ENCODE measurements at places on chromosomes 12 and 14. TPM values are rescaled to one million over a fixed set of nuclear protein-coding genes. Genes with fewer than 3 reads are reported as not detected.
A peak's percentile ranks its signal among the peaks of the same experiment; 100 is the strongest.

Gene CMKLR1
- 45.3 TPM for total RNA-seq

DNA sequence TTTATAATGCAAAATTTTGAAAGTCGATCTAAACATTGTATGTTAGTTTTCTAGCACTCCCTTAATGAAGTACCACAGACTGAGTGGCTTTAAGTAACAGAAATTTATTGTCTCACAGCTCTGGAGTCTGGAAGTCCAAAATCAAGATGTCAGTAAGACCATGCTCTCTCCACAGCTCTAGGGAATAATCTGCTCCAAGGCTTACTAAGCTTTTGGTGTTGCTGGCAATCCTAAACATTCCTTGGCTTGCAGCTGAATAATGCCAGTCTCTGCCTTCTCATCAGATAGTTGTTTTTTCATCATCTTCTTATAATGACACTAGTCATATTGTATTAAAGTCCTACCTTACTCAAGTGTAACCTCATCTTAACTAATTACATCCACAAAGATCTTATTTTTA is 102.2 kb downstream of the RASSF9 start:
- H3K27ac ChIP-seq: no peak overlapping the region
- DNase-seq: no peak
- H3K4me1 ChIP-seq: no peaks in the 10 kb centered on the region
- H3K36me3 ChIP-seq: no peaks in the 10 kb centered on the region
- H3K4me3 ChIP-seq: no peak overlapping the region
- no peaks in the 10 kb centered on the region for H3K27me3 ChIP-seq

Gene SERPINA12
- not detected for total RNA-seq

Gene TUBA1B
- total RNA-seq: 1,333 TPM

- DNase-seq: no peak
- H3K27ac ChIP-seq: no peak overlapping the region
- H3K27me3 ChIP-seq: no peaks in the 10 kb centered on the region
- no peaks in the 10 kb centered on the region for H3K4me1 ChIP-seq
Measured at GRCh38 chr14:100620255-100621100, 33.3 kb upstream of the BEGAIN start.

DNA sequence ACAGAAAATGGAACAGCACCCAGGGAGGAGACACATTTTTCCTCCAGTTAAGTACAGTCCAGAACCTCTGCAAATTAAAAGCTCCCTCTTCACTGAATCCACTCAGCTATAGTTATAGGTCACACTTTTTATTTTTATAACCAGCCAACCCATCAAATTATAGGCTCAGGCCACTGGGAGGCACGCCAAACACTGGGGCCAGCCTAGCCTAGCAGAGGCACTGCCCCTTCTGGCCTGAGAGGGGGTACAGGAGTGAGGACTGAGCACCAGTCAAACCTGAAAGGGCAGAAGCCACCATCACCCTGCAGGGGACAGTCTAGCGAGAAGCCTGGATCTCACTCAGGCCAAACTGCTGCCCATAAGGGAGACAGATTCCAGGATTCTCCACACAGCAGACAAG is 19.3 kb downstream of the FMNL3 start:
- no peak overlapping the region for H3K27ac ChIP-seq
- no peaks in the 10 kb centered on the region for H3K4me1 ChIP-seq
- H3K4me3 ChIP-seq: no peak overlapping the region
- H3K36me3 ChIP-seq: no peaks in the 10 kb centered on the region
- no peak for DNase-seq

GRCh38 chr12:122076743-122077495 is 1.6 kb upstream of the MLXIP start:
- no peak for DNase-seq
- no peaks in the 10 kb centered on the region for H3K27me3 ChIP-seq
- H3K4me3 ChIP-seq: no peak overlapping the region
- H3K4me1 ChIP-seq: peaks cover 6% of the 10 kb centered on the region
- no peak overlapping the region for H3K27ac ChIP-seq
- H3K36me3 ChIP-seq: no peaks in the 10 kb centered on the region

- peaks cover 18% of the 10 kb centered on the region for H3K27me3 ChIP-seq
- DNase-seq: no peak
- H3K27ac ChIP-seq: no peak overlapping the region
- peak overlapping the region; percentile 53 for H3K4me3 ChIP-seq
- no peaks in the 10 kb centered on the region for H3K36me3 ChIP-seq
Measured at GRCh38 chr12:64825143-64826021, 935 bp downstream of the TBC1D30 start.

Gene AGAP2
- 11.5 TPM for total RNA-seq

GRCh38 chr14:79656056-79656455 is 555.2 kb downstream of the DIO2 start:
- no peaks in the 10 kb centered on the region for H3K27me3 ChIP-seq
- no peak overlapping the region for H3K27ac ChIP-seq
- H3K4me3 ChIP-seq: no peak overlapping the region
- DNase-seq: no peak
- no peaks in the 10 kb centered on the region for H3K36me3 ChIP-seq
- H3K4me1 ChIP-seq: no peaks in the 10 kb centered on the region

Gene CGRRF1
- total RNA-seq: 1.2 TPM

Gene OTOGL
- not detected for total RNA-seq

Gene ACYP1
- not detected for total RNA-seq

- H3K27me3 ChIP-seq: no peaks in the 10 kb centered on the region
- no peak overlapping the region for H3K27ac ChIP-seq
- no peak overlapping the region for H3K4me3 ChIP-seq
- DNase-seq: no peak
- H3K4me1 ChIP-seq: no peaks in the 10 kb centered on the region
Measured at GRCh38 chr12:105539735-105540134, 209.2 kb downstream of the C12orf75 start.

DNA sequence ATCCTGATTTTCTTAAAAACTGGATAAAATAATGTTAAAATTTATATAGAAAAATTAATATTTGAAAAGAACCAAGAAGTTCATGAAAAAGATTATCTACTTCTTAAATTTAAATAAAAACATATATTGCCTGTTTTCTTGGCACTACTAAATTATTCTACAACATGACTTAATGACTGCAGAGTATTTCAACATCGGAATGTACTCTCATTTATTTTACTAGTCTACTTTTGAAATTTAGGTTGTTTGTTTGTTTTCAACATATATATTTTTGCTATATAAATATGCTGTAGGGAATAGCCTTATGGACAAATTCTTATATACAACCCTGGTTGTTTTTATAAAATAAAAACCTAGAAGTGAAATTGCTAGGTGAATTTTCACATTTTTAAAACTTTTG is 231.6 kb downstream of the RAD51B start:
- H3K27me3 ChIP-seq: no peaks in the 10 kb centered on the region
- H3K4me3 ChIP-seq: no peak overlapping the region
- no peak overlapping the region for H3K27ac ChIP-seq
- peaks cover 2% of the 10 kb centered on the region for H3K4me1 ChIP-seq
- H3K36me3 ChIP-seq: no peaks in the 10 kb centered on the region
- DNase-seq: no peak

DNA sequence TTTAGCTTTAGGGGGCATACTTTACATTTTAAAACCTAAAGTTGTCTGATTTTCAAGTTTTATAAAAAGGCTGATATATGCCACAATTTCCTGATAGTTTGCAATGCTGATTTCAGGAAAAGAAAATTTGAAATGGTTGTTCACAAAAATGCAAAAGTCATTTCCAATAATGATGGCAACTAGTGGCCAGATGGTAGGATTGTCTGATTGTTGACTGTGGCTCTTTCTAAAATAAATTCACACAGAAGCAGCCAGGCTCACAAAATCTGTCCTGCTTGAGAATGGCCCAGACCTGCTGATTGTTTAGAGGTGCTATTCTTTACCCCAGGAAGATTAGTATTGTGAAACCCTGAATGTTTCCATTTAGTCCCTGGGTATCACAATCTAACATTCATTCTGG is 220.3 kb downstream of the NELL2 start:
- no peaks in the 10 kb centered on the region for H3K27me3 ChIP-seq
- H3K36me3 ChIP-seq: no peaks in the 10 kb centered on the region
- no peak overlapping the region for H3K27ac ChIP-seq
- DNase-seq: no peak
- H3K4me3 ChIP-seq: no peak overlapping the region
- H3K4me1 ChIP-seq: no peaks in the 10 kb centered on the region

DNA sequence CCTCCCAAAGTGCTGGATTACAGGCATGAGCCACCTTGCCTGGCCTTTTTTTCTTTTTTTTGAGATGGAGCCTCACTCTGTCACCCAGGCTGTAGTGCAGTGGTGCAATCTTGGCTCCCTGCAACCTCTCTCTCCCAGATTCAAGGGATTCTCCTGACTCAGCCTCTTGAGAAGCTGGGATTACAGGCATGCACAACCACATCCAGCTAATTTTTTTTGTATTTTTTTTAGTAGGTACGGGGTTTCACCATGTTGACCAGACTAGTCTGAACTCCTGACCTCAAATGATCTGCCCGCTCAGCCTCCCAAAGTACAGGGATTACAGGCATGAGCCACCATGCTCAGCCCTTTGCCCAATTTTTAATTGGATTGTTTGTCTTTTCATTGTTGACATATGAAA is 58.0 kb downstream of the SINHCAF start:
- no peak for DNase-seq
- H3K4me3 ChIP-seq: no peak overlapping the region
- no peaks in the 10 kb centered on the region for H3K27me3 ChIP-seq

GRCh38 chr12:54958048-54958658 is 26.4 kb downstream of the TESPA1 start:
- no peaks in the 10 kb centered on the region for H3K27me3 ChIP-seq
- no peaks in the 10 kb centered on the region for H3K4me1 ChIP-seq
- DNase-seq: no peak
- H3K36me3 ChIP-seq: no peaks in the 10 kb centered on the region
- H3K4me3 ChIP-seq: no peak overlapping the region
- no peak overlapping the region for H3K27ac ChIP-seq

DNA sequence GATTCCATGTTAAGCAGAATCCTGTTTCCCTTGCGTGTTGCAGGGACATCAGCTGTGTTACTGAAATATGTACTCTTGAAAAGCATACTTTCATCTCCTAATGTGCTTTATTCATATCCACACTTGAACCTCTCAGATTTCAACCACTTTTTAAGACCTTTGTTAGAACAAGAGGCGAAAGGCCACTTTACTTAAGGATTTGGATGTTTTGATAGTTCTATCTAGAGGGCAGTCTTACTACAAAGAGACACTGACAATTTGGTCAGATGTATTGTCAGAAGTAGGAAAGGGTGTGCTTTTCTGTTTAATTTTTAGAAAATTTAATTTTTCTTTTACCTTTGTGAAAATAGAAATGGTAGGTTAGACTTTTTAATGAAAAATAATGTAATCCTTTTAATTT is 267.9 kb downstream of the TMTC2 start:
- no peaks in the 10 kb centered on the region for H3K27me3 ChIP-seq
- H3K36me3 ChIP-seq: no peaks in the 10 kb centered on the region
- H3K27ac ChIP-seq: no peak overlapping the region
- DNase-seq: no peak
- no peak overlapping the region for H3K4me3 ChIP-seq

DNA sequence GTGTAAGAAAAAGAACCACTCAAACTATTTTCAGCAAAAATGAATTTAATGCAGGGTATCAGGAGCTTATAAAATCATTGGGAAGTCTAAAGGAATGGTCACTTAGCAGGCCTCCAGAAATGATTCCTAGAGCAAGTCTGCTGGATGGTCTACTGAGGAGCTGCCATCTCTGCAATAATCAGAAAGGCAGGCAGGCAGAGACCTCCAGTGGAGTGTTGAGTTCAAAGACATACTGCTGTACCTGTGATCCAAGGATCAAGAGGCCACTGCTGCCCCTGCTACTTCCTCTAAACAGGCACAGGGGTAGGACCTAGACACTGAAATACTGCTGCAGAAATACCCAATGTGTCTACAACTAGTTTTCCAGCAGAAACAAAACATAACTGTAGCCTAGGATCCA is 14.5 kb upstream of the KICS2 start:
- no peaks in the 10 kb centered on the region for H3K4me1 ChIP-seq
- no peak overlapping the region for H3K4me3 ChIP-seq
- no peak for DNase-seq
- no peaks in the 10 kb centered on the region for H3K36me3 ChIP-seq
- H3K27me3 ChIP-seq: no peaks in the 10 kb centered on the region
- H3K27ac ChIP-seq: no peak overlapping the region

- no peaks in the 10 kb centered on the region for H3K4me1 ChIP-seq
Measured at GRCh38 chr14:100884456-100884855, 19.1 kb downstream of the RTL1 start.

Gene PPP4R4
- total RNA-seq: not detected

Gene MSI1
- total RNA-seq: 0.11 TPM

DNA sequence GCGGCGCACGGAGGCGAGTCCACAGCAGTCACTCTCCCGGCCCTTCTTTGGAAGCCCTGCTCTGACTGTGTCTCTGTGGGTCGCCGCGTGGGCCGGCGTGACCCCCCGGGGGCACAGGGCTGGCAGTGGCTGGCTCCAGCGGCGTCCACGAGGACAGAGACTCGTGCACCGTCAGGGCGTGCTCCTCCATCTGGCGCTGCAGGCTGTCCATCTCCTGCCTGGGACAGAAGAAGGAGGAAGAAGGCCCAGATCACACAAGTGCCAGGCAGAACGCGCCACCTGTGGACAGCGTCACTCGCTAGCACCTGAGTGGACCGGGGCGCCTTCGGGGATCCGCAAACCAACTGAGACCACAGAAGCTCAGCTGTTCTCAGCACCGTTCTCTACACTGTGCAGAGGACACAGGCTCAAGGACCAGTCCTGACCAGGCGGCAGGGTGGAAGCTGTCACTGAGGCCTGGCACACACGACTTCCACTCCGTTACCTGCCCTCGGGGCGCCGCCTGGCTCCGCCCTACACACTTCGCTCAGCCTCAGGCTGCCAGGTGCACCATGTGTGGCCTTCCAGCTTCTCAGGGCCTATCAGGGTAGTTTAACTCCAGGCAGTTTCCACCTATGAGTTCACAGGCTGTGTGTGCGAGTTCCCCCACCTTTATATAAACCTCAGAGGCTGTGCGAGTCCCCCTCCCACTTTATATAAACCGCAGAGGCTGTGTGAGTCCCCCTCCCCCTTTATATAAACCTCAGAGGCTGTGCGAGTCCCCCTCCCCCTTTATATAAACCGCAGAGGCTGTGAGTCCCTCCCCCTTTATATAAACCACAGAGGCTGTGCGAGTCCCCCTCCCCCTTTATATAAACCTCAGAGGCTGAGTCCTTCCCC is 11.7 kb upstream of the ANKLE2 start:
- H3K4me1 ChIP-seq: no peaks in the 10 kb centered on the region
- no peak overlapping the region for H3K4me3 ChIP-seq
- no peak overlapping the region for H3K27ac ChIP-seq
- DNase-seq: no peak

DNA sequence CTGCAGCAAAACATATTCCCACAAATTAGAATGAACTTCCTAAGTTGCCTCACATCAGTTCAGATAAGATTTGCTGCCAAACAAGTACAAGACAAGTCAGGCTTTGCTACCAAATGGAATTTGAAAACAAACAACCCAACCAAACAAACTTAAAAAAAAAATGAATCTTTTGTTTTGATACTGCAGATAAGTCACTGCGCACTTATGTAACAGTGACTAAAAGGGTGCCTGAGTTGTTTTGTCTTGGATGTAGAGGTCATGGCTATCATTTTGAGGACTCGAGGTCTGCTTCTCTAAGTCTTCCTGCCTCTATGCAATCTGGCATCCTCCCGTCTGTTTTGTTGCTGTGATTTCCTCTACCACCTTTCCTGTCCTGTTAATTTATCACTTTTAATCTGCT is 11.1 kb upstream of the EPS8 start:
- H3K36me3 ChIP-seq: no peaks in the 10 kb centered on the region
- H3K27ac ChIP-seq: no peak overlapping the region
- H3K4me3 ChIP-seq: no peak overlapping the region

Gene PTPN6
- total RNA-seq: 1.7 TPM

- peaks cover 11% of the 10 kb centered on the region for H3K36me3 ChIP-seq
- H3K27ac ChIP-seq: peak overlapping the region; percentile 34
- no peak for DNase-seq
- no peaks in the 10 kb centered on the region for H3K27me3 ChIP-seq
Measured at GRCh38 chr12:111442301-111443045, 36.8 kb downstream of the SH2B3 start.

All from ascending aorta (tissue), 2 donors.